ENCODE measurements at places on chromosomes 7 and 10. TPM values are rescaled to one million over a fixed set of nuclear protein-coding genes. Genes with fewer than 3 reads are reported as not detected.

EPHB6 gene
- total RNA-seq: 20.1 TPM

- no peak for DNase-seq
Measured at GRCh38 chr7:55073976-55074528, 55.2 kb downstream of the EGFR start.

- DNase-seq: no peak
Measured at GRCh38 chr10:97063271-97063982, 122.3 kb downstream of the SLIT1 start.

DNA sequence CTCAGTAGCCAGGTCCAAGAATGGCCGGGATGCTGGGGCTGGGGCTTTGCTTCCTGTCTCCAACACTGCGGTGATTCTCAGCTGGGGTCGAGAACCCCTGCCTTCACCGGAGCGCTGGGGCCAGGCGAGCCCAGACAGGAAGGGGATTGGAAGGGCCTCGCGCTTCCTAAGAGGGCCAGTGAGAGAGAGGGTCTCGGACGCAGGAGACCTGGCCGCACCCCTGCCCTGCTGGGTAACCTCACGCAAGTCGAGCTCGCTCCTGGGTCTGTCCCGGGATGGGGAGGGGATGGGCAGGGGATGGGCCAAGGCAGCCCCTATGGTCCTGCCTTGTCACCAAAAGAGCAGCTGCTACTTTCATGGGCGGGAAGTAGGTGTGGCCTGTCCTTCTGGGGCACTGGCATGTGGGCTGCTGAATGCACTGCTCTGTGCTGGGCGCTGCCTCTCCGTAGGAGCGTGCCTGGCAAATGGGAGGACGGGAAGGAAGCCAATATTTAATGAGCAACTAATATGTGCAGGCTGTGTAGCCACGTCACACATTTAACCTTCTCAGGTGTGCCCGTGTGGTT, 20.0 kb downstream of the KCNK18 start:
- DNase-seq: peak; percentile 49

SPDYE2 gene
- total RNA-seq: not detected
